ENCODE measurements at places on chromosomes 7 and 10.
A peak's percentile ranks its signal among the peaks of the same experiment; 100 is the strongest.

- DNase-seq, result no peak
Measured at GRCh38 chr7:2819954-2820397, 24.1 kb downstream of the GNA12 start.

DNA sequence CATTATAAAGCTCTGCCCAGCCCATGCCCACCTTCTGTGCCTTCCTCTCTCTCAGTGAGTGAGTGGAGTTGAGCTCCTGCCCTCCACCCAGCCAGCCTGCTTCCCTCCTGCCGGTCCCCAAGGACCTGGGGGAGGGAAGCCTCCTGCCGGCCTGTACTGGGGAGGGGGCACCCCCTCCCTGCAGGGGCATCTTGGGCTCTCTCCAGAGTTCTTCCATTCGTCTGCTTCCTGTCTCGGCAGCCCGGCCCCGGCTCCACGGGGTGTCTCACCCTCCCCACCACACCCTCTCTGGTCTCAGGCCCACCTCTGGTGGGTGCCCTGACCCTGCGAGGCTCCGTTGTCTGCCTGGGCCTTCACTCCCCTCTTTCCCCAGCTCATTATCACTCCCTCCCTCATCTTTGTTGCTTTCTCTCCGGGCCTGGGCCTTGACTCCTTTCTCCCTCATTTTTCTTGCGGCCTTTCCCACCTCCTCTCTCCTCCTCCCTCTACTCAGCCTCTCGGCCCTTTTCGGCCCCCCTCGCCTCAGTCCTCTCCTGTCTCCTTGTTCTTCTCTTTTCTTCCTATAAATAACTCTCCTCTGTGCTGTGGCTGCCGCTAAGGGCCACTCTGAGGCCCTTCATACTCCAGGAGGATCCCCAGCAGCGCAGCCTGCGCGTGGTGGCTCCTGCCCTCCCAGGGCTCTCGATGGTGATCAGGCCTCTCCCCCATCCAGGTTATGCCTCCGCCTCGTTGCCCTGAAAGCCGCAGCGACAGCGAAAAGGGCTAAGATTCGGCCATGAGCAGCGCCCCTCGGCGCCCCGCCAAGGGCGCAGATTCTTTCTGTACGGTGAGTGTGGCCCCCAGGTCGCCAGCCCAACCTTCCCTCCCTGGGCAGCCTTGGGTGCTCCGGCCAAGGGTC, 2.1 kb downstream of the SLC4A2 start:
- no peak for DNase-seq

DNA sequence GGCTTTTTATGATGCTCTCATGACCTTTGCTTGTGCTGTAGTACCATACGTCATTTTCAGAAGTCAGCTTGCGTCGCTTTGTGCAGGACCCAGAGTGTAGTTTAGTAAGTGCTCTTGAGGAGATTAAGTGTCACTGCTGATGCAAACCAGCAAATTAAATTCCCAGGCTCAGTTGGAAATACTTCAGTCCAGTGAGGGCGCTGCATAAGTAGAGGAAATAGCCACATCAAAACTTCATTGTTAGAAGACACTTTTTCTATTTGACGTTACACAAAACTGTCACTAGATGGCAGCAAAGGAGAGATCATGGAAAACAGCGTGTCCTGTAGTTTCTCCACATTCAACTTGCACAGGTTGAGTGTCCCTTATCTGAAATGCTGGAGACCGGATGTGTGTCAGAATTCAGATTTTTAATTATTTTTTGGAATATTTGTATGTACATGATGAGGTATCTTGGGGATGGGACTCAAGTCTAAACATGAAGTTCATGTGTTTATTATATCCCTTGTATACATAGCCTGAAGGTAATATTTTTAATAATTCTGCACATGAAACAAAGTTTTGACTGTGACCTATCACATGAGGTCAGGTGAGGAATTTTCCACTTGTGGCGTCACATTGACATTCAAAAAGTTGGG, 7.9 kb downstream of the ZNF22 start:
- peak; percentile 59 for DNase-seq

DNA sequence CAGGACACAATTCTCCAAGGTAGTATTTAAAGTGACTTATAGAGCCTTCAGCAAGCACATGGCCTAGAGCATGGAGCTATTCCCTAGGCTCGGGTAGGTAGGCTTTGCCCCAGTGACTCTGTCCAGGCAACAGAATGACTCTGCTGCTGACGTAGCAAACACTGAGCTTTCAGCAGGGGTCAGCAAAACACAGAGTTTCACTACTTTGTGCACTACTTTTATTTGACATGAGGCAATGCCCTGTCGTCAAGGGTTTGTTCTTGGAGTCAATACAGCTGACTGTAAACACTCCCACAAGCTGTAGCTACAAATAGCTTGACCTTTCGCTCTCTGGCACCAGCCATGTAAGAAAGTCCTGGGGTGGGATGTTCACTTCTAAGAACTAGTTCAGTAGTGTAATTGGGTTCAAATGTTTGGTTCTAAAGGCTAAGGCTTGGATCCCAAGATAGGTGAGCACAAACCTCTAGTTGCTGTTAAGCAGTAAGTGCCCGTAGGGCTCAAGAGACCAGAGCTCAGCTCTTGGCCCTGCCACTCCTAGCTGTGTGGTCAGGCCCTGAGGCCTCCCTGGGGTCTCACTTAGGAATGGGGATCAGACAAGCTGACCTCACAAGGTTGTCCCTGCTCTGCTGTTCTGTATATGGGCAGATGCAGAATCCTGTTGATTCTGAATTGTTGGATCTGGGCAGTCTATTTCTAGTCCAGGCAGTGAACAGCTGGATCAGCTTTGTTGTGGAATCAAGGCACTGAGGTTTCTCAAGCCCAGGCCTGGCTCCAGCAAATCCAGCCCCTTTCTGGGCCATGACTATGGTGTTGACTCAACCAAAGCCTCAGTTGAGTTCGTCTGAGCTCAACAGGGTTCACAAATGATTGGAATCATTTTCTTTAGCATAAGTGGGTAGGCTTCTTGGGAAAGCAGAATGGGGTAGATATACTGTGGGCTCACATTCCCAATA, 10.7 kb downstream of the NODAL start:
- no peak for DNase-seq

GRCh38 chr10:26368463-26368862, 69.7 kb upstream of the APBB1IP start:
- no peak for DNase-seq

DNA sequence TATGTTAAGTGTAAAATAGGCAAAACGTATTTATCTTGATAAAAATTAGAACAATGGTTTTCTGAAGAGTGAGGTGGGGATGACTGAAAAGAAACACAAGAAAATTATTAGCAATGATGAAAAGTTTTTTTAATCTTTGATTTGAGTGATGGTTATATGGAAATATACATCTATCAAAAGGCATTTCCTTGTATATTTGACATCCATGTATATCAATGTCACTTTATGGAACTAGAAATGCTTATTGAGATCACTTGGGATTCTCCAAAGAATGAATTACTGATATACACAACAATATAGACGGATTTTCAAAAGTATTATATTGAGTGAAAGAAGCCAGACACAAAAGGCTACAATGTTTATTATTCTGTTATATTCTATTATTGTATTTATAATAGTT, 1042.0 kb upstream of the POT1 start:
- no peak for DNase-seq

GRCh38 chr10:54607983-54608382, 193.0 kb downstream of the PCDH15 start:
- DNase-seq, result no peak

GRCh38 chr7:47654672-47655298, 72.9 kb upstream of the TNS3 start:
- DNase-seq, result no peak

DNA sequence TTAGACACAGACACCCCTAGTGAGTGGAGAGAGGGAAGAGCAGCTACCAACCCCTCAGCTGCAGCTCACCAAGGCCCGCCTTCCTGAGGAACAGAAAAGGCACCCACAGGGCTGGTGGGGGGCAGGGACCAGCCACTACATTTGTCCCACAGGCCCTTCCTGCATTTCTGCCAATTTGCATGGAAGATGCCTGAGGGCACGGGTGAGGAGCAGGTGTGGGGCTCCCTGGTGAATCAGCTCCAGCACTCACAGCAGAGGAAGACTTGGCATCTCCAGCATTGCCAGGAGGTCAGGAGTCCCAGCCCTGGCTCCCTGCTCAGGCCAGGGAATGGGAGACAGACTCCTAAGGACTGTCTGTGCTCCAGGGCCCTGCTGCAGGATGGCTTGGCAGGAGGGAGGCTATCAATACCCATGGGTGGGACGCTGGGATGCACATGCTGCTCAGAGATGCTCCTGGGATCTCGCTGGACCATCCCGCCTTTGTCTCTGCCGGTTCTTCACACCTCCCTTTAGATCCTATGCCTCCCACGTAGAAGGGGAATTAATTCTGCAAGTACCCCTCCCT, 109.7 kb downstream of the SLIT1 start:
- peak; percentile 82 for DNase-seq

DNA sequence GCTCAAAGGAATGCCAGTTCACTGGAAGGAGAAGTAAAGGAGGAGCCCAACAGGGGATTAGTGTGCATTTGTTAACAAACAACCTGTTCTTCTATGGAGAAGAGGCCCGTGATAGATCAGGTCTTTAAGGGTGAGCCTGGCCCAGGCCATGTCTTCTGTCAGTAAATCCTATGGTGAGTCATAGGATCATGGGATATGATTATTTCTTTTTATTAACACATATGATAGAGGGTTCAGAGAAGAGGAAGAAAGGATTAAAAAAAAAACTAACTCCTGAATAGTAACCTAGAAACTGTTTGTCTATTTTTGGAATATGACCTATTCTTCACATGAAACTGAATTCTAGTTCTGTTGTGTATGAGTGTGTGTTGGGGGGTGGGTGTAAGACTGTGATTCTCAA, 70.4 kb downstream of the GPR158 start:
- no peak for DNase-seq

- DNase-seq, result no peak
Measured at GRCh38 chr7:16836481-16836880, 31.7 kb upstream of the AGR2 start.

- no peak for DNase-seq
Measured at GRCh38 chr7:93757426-93757825, 133.1 kb downstream of the TFPI2 start.

GRCh38 chr10:133316266-133316665, 7.6 kb downstream of the ZNF511 start:
- DNase-seq, result no peak

GRCh38 chr7:150631084-150631826, 930 bp downstream of the GIMAP6 start:
- no peak for DNase-seq

All from NCI-H146 (cell line).